ENCODE measurements at places on chromosomes 2 and 18. TPM values are rescaled to one million over a fixed set of nuclear protein-coding genes. Genes with fewer than 3 reads are reported as not detected.

The TTC39C gene
- total RNA-seq = 46.2 TPM

DNA sequence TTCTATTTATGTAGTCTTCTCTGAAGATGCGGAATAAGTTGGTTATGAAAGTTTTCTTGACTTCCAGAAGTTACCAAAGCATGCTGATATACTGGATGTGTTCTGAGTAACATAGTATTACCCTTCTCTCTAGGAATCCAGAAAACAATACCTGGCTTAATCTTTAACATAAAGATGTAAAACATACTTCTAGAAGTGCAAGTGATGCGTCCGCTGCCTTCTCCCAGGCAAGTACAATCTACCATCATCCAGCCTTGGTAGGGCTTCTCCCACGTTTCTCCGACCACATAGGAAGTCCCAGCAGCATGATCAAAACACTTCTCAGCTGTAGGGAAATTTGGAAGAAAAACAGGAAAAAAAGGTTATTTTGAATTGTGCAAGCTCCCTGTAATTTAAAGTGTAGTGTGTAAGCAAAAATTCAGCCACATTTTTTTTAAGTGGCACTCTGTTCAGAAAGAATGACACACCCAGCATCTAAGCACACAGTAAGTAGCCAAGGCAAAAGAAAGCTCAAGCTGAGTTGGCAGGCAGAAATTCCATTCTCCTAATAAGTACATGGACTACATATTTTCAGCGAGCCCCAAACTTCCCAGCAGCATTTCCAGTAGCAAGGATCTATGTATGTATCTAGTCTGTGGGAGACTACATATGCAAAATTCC is 5.2 kb downstream of the FN1 start:
- DNase-seq = no peak

DNA sequence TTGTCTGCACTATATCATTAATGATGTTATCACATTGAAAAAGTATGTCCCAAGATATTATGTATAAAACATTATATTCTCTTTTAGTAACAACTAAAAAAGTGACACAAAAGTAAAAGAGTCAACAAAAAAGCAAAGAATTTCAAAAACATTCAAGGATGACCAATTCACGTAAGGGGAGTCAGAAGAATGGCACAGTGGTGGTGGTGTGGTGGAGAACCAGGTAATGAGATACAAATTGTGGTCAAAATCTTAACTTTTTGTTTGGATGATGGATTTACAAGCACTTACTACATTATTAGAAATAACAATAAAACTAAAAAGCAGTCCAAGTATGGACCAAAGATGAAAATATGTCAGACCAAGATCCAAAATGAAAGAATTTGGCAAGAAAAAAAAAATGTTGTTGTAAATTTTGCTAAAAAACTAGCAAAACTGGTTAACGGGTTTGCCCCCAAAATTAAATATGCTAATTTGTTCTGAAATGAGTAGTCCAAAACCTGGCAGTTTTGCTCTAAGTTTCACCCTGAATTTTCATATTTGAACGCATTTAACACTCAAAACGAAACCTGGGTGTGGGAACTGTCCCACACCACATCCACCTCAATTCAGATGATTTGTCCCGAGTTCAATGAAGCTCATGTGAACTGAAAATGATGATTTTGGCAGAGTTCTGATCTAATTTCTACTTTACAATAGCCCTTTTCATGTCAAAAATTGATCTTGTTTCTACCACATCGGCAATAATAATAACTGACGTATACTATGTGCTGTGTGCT is 135.8 kb downstream of the IKZF2 start:
- no peak for DNase-seq

DNA sequence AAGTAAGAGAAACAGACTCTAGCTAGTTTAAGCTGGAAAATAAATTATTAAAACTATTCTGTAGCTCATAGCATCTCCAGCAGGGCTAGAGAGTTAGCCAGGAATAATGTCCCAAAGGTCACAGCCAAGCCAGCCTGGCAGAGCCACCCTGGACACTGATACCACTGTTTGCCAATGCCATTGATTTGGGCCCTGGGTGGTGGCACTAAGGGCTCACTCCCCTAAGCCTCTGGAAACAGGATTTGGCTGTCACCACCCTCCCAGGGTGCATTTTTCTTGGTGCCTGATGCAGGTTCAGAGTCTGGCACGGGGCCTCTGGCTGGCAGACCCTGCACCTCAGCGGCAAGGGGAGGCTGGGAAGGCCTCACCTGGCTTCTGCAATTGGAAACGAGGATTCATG is 7.1 kb downstream of the SH2D6 start:
- no peak for DNase-seq

DNA sequence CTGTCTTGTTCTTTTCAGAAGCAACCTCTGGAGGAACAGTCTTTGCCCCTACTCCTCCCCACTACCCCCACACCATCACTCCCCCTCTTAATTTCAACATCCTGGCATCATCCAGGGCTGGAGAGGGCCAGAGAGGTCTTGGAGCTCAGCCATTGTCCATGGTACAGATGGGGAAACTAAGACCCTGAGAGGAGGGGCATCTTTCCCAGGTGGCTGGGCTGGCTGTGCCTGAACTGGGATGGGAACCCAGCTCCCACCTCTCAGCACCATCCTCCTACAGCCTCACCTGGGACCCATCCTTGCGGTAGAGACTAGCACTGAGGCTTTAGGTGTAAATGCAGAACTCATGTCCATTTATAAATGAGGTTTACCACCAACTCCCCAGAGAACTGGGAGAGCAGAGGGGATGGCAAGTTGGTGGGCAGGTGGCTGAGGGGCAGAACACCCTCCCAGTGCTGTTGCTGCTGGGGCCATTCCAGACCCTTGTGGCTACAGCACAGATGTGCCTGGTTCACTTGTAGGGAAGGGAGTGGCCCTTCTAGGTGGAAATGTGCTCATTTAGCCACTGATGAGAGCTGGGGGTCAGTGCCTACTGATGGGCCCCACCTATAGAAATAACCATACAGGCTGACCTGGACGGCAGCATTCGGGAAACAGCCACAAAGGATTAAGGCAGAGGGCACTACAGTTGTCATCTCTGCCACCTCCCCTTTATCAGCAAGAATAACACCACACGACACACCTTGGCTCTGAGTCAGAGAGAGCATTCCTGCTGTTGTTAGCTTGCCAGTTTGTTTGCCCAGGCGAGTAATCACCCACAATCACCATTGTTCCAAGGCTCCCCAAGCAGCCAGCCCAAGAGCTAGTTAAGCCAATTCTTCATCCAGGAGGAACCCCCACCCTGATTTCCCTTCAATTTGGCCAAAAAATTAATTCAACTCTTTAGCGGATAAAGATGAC is 2.1 kb downstream of the MLPH start:
- DNase-seq = no peak

- DNase-seq = no peak
Measured at GRCh38 chr18:69383186-69383585, 17.5 kb upstream of the DOK6 start.

DNA sequence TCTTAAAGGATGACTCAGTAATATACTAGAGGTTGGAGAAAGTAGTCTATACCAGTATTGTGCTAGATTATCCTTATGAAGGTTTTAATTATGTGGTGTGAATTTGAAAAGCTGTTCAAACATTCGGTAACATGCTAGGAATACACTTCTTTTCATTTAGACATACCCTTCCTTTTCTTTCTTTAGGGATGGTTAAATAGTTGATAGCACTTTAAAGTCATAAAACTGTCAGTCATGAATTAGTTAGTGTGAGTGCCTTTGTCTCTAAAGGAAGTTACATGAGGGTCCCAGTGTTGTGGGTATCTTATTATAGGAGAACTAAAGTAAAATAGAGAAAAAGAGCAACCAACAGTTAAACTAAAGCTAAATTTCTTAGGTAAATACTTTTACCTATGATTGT is 149.3 kb downstream of the CSRNP3 start:
- DNase-seq = no peak

DNA sequence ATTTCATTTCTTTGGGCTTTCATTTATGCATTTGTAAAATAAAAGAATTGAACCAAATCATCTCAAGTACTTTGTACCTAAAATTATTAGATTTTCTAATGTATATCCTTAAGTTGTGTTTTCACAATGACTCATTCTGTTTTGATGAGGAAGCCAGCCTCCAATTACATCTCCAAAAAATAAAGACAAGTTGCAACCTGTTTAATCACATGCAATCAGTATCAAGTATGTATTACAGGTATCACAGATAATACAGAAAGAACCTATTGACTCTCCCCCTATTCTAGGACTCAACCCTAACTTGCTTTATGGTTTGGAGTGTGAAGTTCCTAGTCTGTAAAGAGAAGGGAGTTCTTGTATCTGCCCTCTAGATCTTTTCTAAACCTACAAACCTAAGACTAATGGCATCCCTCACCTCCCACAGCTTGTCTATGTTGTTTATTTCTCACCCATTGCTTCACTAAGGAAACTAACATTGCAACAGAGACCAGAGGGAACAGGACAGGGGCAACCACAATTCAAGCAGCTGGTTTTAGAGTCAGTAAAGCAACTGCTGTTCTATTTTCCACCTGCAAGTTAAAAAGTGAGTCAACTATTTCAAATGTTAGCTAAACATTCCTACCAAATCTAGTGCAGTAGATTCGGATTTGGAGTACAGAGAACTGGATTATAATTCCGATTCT is 141.1 kb upstream of the ETAA1 start:
- no peak for DNase-seq

The CD8B2 gene
- 0.76 TPM for total RNA-seq

DNA sequence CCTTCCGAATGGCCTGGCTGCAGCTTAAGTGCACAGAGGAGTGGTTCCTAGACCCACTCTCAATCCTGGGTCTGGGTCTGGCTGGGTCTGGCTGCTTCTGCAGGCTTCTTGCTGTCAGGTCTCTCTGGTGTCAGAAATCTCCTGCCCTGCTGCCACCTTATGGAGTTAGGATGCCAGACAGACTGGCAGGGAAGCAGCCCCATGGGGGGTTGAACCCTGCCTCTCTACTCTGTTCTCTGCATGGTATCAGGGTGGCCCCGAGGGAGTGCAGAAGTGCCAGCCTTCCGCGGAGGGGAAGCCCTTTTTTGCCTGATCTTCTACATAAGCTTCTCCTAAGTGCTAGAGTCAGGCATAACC is 89.4 kb downstream of the ZCCHC2 start:
- no peak for DNase-seq

The CNRIP1 gene
- not detected for total RNA-seq
